ENCODE measurements at places on chromosomes 1 and 21. TPM values are rescaled to one million over a fixed set of nuclear protein-coding genes. Genes with fewer than 3 reads are reported as not detected.

TMEM50B gene
- 41.7 TPM for total RNA-seq

LMX1A gene
- not detected for total RNA-seq

DNA sequence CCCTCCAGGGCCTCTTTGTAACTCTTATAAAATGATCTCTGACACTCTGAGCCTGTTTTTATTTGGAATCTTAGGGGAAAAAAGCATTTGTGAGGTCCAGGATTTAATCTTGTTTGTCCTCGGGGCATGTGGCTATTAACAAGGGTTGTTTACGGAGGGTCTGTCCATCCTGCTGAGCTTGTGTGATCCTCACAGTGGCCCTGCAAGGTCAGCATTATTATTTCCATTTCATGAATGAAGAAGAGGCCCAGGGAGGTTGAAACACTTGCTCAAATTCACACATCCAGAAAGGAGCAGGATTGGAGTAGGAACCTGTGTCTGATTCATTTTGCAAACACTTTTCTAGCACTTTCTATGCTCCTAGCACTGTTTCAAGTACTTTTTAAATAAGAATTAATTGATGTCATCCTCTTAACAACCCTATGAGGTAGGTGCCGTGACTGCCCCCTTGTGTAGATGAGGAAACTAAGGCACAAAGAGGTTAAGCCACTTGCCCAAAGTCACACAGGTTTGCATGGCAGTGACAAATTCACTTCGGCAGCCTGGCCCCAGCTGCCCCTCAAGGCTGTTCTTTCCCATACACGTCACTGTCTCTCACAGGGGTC is 178.9 kb downstream of the MIS18A start:
- H3K27ac ChIP-seq = no peak overlapping the region
- H3K4me1 ChIP-seq = no peaks in the 10 kb centered on the region
- H3K27me3 ChIP-seq = peaks cover 43% of the 10 kb centered on the region
- no peak for DNase-seq

GRCh38 chr1:170886460-170886859 is 48.9 kb upstream of the MROH9 start:
- no peak overlapping the region for H3K27ac ChIP-seq
- H3K36me3 ChIP-seq = no peaks in the 10 kb centered on the region
- no peak overlapping the region for H3K4me3 ChIP-seq

- peak overlapping the region; percentile 96 for H3K27ac ChIP-seq
- peaks cover 54% of the 10 kb centered on the region for H3K4me1 ChIP-seq
- H3K36me3 ChIP-seq = peaks cover 10% of the 10 kb centered on the region
- no peak for DNase-seq
- no peaks in the 10 kb centered on the region for H3K27me3 ChIP-seq
- peak overlapping the region; percentile 78 for H3K4me3 ChIP-seq
Measured at GRCh38 chr1:155006601-155007101, 4.0 kb downstream of the ZBTB7B start.
